HuH-7 (cell line): ENCODE measurements at places on chromosomes 3 and 15.

DNA sequence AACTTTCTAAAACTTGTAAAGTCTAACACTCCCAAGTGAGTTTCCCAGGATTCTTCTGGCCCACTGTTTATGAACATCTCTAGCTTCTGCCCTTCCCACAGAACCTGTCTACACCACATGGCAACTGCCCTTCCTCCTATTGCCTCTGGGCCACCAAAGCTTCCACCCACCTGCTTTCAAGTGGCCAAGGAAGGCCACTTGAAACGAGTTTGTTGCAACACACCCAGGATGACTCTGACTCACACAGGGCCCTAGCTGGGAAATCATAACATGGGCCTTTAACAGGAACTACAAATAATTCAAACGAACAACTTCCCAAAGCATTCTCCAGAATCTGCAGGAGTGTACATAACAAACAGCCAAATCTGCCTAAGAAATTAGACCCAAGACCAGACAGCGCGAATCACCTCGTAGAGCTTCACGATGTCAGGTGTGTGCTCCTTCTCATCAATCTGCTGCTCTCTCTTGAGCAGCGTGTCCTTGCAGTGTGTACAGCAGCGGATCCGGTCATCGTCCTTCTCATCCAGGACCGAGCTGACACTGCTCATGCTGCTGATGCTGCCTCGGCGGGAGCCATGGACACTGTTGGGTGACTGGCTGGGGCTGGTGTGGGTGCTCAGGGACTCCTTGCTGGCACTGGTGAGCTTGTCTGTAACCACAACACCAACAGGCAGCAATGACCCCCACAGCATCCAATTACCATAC lies 16.8 kb downstream of the RBSN start:
- no peak for DNase-seq

DNA sequence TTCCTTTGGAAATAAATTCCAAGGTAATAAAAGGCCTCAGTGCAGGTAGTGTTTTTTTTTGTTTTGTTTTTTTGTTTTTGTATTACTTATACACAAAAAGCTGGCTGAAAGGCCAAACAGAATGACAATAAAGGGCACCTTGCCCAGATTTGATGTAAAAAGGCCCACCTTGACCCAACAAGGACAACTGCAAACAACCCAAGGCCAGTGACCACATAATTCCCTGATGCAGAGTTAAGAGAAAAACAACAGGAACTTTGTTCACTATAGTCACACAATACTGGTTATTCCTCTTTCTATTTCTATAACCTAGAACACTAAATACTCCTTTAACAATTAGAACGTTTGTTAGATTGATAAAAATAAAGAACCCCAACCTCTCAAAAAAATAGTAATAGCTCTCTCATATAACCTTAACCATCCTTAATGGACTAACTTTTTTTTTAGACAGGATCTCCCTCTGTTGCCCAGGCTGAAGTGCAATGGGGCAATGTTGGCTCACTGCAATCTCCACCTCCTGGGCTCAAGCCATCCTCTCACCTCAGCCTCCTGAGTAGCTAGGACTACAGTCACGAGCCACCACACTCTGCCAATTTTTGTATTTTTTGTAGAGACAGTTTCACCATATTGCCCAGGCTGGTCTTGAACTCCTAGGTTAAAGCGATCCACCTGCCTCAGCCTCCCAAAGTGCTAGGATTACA lies 113.3 kb downstream of the MAGI1 start:
- DNase-seq = no peak

- no peak for DNase-seq
Measured at GRCh38 chr15:66085128-66085527, 168.4 kb downstream of the MEGF11 start.

DNA sequence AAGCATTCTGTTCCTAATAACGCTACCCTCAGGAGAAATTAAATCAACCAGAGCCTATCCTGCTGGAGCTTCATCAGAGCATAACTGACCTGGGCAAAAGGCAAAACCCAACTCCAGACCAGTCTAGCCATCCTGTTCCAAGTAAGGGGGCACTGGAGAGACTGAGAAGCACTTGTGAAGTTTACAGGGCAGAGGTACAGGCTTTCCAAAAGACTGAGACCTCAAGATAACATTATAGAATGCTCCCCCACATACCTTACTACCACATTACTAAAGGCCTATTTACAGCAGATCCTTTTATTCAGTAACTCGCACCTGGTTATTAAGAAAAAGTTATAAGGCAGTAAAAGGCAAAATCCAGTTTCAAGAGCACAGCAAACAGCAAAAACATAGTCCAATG lies 35.5 kb downstream of the RFX7 start:
- no peak for DNase-seq
